ENCODE measurements at places on chromosomes 16 and 17. TPM values are rescaled to one million over a fixed set of nuclear protein-coding genes. Genes with fewer than 3 reads are reported as not detected.

DNA sequence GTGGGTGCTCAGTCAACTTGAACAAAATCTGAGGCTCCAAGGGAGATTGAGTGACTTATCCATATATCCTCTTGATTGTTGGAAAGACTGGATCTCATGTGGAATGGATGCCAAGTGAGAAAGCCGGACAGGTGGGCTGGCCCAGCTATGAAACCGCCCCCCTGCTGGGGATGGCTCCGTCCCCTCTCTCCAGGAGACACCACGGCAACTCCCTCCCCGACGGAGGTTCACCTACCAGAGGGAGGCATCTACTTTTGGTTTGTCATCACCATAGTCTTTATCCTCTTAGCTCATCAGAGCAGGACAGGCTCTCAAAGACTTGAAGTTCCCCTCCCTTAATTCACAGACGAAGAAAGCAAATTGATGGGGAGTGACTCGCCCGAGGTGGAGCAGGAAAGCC lies 1.8 kb upstream of the ALG1 start:
- DNase-seq = no peak

DNA sequence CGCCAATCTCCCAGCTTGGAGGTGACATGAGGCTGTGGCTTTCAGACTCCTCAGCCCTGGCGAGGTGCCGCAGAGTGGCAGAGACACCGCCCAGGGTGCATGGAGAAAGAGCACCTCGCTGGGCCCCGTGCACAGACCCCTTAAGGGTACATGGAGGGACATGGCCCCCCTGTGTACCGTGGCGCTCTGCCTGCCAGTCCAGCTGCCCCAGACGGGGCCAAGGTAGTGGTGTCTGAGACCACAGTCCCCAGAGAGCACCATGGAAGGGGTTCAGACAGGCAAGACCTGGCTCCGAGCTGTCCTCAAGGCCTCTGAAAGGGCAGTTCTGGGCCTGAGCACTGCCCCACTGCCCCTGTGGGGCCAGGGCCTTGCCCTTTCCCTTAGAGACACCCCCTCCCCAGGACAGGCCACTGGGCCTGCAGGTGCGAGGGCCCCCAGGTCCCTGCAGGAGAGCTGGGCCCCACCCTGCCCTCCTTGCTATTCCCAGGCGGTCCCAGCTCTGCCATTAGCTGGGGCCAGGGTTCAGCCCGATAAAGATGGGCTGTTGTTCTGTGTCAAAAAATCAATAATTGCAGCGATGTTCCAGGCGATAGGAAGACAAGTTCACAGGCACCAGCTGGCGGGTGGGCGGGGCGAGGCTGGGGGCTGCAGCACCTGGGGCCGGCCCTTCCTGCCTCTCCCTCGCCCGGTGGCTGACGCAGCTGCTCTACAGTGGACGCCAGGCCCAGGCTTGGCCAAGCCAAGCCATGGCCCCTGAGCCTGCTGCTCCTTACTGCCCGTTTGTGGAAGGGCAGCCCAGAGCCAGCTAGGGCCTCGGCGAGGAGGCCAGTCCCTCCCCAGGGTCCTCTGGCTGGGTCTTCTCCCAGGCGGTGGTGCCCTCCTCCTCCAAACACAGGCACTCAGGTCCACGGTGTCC lies 51.7 kb downstream of the ZFPM1 start:
- no peak for DNase-seq

DNA sequence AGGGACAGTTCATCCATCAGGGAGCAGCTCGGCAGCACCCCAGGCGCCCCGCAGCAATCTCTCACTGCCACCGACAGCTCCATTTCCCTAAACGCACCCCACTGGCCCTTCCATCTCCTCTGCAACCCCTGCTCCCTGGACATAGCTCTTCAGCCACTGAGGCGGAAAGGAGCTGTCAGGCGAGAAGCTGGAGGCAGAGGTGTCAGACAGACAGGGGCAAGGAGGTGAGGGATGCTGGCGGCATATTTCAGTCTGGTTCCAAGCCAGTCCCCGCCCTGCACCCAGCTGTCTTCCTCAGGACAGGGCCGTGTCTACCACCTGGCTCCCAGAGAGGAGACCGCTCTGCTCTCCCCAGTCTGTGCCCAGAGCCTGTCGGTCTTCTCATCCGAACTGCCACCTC lies 9.7 kb downstream of the ACLY start:
- DNase-seq = no peak

The NPTX1 gene
- 22.4 TPM for polyA plus RNA-seq
